ENCODE measurements at places on chromosomes 16 and 17.

DNA sequence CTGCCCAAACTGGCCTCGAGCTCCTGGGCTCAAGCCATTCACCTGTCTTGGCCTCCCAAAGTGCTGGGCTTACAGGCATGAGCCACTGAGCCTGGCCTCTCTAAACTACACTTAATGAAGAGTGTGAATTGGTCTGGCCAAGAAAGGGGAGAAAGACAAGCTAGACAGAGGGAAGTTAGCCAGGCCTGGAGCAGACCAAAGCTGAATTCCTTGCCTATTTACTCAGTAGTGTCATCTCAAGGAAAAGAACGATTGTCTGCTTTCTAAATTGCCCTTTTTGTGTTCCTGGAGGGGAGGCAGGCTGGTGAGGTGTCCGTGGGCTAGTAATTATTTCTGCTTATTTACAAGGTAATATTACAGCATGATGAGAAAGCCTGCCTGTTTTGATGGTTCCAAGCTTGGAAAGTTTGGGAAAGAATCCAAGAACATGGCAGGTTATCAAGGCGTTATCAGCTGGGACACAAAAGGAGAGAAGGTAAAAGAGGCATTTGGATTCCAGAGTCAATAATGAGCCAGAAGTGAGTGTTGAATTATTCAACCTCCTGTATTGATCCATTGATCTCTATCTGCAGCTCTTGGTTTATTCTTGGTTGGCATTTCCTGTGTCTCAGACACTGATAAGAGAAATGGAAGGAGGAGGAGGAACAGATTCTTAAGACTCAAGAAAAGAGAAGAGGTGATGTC lies 6.3 kb upstream of the CBFB start:
- peaks cover 9% of the 10 kb centered on the region for H3K4me1 ChIP-seq
- no peaks in the 10 kb centered on the region for H3K36me3 ChIP-seq
- H3K27me3 ChIP-seq: no peaks in the 10 kb centered on the region
- no peak for DNase-seq
- no peak overlapping the region for H3K4me3 ChIP-seq

DNA sequence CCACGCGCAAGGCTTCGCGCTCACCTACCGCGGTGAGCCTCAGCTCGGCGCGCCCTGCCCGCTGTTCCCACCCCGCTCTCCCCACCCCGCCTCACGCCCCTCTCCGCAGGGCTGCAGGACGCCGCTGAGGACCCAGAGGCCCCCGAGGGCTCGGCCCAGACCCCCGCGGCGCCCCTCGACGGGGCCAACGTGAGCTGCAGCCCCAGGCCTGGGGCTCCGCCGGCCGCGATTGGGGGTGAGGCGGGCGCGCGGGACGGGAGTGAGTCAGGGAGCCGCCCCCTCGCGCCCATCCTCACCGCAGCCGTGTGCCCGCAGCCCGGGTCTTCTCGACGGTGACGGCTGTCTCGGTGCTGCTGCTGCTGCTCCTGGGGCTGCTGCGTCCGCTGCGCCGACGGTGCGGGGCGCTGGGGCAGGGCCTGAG lies 1.9 kb upstream of the PAQR4 start:
- no peak overlapping the region for H3K4me3 ChIP-seq
- peaks cover 41% of the 10 kb centered on the region for H3K4me1 ChIP-seq
- H3K27me3 ChIP-seq: no peaks in the 10 kb centered on the region
- no peak overlapping the region for H3K27ac ChIP-seq
- no peak for DNase-seq

GRCh38 chr16:88195269-88195705 lies 187.5 kb upstream of the ZNF469 start:
- H3K27me3 ChIP-seq: no peaks in the 10 kb centered on the region
- H3K4me1 ChIP-seq: no peaks in the 10 kb centered on the region
- H3K27ac ChIP-seq: no peak overlapping the region
- no peaks in the 10 kb centered on the region for H3K36me3 ChIP-seq

DNA sequence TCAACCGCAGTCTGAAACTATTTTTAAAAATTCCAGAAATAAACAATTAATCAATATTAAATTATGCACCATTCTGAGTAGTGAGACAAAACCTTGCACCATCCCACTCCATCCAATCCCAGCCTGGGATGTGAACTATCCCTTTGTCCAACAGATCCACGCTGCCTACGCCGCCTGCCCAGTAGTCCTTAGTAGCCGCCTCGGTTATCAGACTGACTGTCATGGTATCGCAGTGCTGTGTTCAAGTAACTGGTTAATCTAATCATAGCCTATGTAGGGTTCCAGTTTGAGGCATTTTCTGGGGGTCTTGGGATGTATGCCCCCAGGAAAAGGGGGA lies 437.7 kb downstream of the HS3ST3B1 start:
- no peak overlapping the region for H3K27ac ChIP-seq
- no peaks in the 10 kb centered on the region for H3K27me3 ChIP-seq
- DNase-seq: no peak
- H3K36me3 ChIP-seq: no peaks in the 10 kb centered on the region

DNA sequence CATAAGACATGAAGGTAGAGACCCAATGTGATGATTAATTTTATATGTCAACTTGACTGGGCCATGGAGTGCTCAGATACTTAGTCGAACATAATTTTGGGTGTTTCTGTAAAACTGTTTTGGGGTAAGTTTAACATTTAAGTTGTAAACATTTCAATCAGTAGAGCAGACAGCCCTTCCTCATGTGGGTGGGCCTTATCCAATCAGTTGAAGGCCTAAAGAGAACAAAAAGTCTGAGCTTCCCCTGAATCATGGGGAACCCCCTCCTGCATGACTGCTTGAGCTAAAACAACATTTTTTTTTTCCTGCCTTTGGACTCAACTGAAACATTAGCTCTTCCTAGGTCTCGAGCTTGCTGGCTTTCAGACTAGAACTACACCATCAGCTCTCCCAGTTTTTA lies 327.3 kb upstream of the SOX9 start:
- no peak overlapping the region for H3K27ac ChIP-seq
- H3K36me3 ChIP-seq: no peaks in the 10 kb centered on the region
- DNase-seq: no peak
- H3K27me3 ChIP-seq: no peaks in the 10 kb centered on the region
- no peak overlapping the region for H3K4me3 ChIP-seq

GRCh38 chr17:2108170-2108569 lies 53.3 kb downstream of the HIC1 start:
- H3K4me1 ChIP-seq: peaks cover 28% of the 10 kb centered on the region
- no peak overlapping the region for H3K27ac ChIP-seq
- no peak for DNase-seq
- H3K36me3 ChIP-seq: no peaks in the 10 kb centered on the region
- H3K4me3 ChIP-seq: no peak overlapping the region
- H3K27me3 ChIP-seq: no peaks in the 10 kb centered on the region

DNA sequence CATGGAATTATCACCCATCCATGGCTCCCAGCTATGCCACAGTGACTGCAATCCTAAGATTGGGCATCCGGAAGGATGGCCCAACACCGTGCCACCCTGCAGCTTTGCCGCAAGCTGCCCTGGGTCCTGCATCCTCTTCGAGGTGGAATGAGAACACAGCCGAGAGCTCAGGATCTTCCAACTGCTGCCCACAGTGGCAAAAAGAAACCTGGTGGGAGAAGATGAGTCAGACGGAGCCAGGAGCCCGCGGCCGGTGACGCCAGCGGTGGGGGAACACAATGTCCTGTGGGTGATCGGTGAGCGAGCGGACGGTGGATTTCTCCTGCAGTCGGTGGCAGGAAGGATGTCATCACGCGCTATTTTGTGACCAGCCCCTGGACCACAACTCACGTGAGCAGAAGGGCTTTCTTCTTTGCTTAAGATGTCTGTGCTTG lies 20.1 kb downstream of the CD7 start:
- no peak for DNase-seq
- peaks cover 31% of the 10 kb centered on the region for H3K4me1 ChIP-seq
- H3K36me3 ChIP-seq: no peaks in the 10 kb centered on the region
- H3K27me3 ChIP-seq: no peaks in the 10 kb centered on the region

DNA sequence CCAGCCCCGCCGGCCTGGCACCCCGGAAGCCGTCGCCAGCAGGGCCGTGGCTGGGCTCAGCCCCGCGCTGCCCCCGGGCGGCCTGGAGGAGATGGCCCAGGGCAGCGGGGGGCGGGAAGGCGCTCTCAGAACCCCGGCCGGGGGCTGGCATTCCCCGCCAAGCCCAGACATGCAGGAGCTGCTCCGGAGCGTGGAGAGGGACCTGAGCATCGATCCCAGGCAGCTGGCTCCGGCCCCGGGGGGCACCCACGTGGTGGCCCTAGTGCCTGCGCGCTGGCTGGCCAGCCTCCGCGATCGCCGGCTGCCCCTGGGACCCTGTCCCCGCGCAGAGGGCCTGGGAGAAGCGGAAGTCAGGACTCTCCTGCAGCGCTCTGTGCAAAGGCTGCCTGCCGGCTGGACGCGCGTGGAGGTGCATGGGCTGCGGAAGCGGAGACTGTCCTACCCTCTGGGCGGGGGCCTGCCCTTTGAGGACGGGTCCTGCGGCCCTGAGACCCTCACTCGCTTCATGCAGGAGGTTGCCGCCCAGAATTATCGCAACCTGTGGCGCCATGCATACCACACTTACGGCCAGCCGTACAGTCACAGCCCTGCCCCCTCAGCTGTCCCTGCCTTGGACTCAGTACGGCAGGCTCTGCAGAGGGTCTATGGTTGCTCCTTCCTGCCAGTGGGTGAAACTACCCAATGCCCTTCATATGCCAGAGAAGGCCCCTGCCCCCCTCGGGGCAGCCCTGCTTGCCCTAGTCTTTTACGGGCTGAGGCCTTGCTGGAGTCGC lies 551 bp downstream of the WDR81 start:
- H3K27me3 ChIP-seq: no peaks in the 10 kb centered on the region
- H3K36me3 ChIP-seq: peaks cover 3% of the 10 kb centered on the region
- no peak for DNase-seq
- peak overlapping the region; percentile 95 for H3K27ac ChIP-seq
- peak overlapping the region; percentile 86 for H3K4me3 ChIP-seq
- H3K4me1 ChIP-seq: peaks cover 28% of the 10 kb centered on the region

- no peaks in the 10 kb centered on the region for H3K4me1 ChIP-seq
Observed at GRCh38 chr17:28796062-28796461, 46.5 kb downstream of the FAM222B start.

DNA sequence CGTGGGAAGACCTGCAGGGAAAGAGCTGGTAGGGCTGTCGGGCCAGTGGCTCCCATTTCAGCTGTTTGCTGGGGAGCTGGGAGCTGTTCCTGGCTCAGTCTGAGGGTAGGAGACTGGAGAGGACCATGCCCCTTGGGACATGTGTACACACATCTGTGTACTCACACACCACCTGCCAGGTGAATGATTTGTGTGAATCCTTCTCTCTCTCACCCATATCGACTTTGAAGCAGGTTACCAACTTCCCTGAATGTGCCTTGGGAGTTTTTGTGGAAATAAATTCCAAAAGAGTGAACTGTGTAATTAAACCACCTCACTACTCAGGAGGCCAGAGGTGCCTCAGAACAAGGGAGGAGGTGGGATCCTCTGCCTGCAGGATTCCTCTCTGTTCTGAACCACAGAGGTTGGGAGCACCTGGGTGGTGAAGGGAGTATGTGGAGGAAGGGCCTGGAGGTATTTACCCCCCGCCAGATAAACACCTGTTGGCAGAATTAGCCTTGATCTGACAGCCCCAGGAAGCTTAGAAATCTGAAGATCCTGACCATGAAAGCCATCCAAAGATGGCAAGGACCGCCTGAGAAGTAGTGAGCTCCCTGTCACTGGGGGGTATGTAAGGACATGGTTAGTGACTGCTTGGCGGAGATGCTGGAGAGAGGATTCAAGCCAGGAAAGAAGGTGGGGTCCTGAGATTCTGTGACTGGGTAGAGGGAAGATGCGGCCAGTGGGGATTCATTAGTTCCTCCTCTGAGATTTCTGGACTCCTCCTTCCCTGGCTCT lies 3.3 kb downstream of the ABCC3 start:
- H3K4me1 ChIP-seq: peaks cover 4% of the 10 kb centered on the region
- no peak for DNase-seq

DNA sequence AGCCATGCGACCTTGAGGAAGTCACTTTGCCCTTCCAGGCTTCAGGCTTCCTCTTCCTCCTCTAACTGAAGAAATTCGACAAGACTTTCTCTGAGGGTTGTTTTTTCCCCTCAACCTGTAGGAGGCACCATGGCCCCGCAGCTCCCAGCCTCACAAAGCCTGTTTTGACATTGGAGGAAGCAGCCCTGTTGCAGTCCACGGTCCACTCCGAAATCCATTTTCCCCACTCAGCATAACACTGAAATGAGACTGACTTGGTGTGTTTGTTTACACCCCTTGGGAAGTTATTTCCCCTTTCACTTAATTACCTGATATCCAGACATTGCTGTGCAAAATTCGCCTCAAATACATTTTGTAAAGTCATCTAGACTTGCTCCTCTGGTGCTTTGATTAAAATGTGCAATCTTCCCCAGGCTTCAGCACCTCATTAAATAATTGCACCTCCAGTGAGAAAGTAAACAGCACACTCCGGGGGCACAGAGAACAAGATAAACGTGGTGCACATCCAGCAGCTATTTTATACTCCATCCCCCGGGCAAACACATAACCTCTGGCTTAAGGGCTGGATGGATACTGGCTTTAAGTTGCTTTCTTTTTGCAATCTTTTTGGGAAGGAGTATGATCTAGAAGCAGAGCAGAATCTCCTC lies 41.4 kb upstream of the PIRT start:
- no peak overlapping the region for H3K27ac ChIP-seq
- H3K4me3 ChIP-seq: no peak overlapping the region
- H3K27me3 ChIP-seq: no peaks in the 10 kb centered on the region
- no peaks in the 10 kb centered on the region for H3K36me3 ChIP-seq
- no peaks in the 10 kb centered on the region for H3K4me1 ChIP-seq

- no peak for DNase-seq
- no peaks in the 10 kb centered on the region for H3K27me3 ChIP-seq
- no peak overlapping the region for H3K27ac ChIP-seq
- no peaks in the 10 kb centered on the region for H3K36me3 ChIP-seq
- H3K4me3 ChIP-seq: no peak overlapping the region
- no peaks in the 10 kb centered on the region for H3K4me1 ChIP-seq
Observed at GRCh38 chr17:64236827-64237403, 26.1 kb downstream of the TEX2 start.

DNA sequence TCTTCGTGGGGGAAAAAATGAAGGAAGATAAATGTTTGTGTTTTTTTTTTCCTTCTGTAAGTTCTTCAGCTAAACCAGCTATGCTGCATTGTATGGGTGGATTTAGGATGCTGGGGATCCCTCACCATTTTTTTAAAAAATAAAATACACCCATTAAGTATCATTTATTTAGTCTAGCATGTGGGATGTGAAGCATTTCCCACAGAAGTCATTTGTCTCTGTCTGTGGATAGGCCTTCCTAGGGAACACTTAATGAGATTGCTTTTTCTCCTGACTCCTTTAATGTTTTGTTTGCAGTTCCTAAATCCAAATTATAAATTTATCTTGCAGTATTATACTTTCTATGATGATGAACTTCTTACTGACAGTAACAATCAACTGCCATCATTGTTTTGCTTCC lies 146.7 kb downstream of the PPM1E start:
- no peak overlapping the region for H3K4me3 ChIP-seq
- no peaks in the 10 kb centered on the region for H3K4me1 ChIP-seq
- H3K36me3 ChIP-seq: no peaks in the 10 kb centered on the region
- no peaks in the 10 kb centered on the region for H3K27me3 ChIP-seq

DNA sequence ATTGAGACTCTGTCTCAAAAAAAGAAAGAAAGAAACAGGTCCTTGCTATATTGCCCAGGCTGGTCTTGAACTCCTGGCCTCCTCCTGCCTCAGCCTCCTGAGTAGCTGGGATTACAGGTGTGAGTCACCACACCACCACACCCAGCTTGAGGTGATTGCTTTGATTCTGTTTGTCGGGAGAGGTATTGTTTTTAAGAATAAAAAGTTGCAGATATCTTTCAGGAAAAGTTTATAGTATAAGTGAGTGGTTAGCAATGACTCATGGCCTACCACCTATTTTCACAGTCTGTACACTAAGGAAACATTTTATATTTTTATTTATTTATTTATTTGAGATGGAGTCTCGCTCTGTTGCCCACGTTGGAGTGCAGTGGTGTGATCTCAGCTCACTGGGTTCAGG lies 45.0 kb downstream of the RHOT1 start:
- H3K4me3 ChIP-seq: no peak overlapping the region
- no peaks in the 10 kb centered on the region for H3K36me3 ChIP-seq

- H3K27me3 ChIP-seq: no peaks in the 10 kb centered on the region
- H3K4me3 ChIP-seq: no peak overlapping the region
- no peaks in the 10 kb centered on the region for H3K4me1 ChIP-seq
- no peak for DNase-seq
Observed at GRCh38 chr17:80168371-80168770, 1.5 kb upstream of the CARD14 start.

All from GM12878 (cell line).